ENCODE measurements at places on chromosomes 11 and 22.

- DNase-seq: no peak
These were observed 997.5 kb downstream of the TBC1D22A start for GRCh38 chr22:47759909-47760308.

DNA sequence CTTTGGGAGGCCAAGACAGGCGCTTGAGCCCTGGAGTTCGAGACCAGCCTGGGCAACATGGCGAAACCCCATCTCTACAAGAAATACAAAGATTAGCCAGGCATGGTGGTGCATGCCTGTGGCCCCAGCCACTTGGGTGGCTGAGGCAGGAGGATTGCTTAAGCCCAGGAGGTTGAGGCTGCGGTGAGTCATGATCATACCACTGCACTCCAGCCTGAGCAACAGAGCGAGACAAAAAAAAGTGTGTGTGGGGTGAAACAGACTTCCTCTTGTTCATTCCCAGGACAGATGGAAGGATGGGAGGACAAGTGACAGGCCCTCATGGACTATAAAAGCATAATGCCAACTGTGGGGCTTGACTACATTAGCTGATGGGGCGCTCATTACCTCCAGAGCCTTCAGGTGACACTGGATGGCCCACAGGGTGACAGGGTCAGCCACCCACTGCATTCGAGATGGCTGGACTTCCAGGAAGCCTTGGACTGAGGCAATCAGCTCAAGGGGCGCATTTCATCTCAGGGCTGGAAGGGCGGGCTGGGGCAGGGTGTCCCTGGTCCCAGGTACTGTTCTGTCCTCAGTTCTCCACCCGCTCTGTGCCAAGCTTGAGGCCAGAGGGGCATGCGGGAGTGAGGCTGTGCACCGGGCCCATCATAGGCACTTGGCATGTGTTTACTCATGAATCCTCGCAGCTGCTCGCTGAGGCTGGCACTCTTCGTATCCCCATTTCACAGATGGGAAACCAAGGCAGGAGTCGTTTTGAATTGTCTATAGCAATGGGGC is 12.5 kb downstream of the NPTXR start:
- no peak for DNase-seq

DNA sequence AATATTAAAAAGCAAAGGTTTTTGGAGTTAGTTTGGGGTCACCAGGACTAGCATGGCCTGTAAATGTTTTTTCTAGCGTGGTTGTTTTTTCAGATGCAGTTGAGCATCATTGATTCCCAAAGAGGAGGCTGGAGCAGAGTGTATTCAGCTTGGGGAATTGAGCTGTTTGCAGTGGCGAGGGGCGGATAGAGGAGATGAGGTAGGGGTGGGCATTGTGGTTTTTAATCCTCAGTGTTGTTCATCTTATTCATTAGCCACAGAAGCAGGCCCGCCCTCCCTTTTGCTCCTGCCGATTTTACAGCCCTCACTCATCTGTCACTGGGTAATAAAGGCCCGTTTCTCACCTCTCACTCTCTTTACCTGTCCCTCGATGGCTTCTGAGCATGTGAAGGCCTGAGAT is 51.4 kb downstream of the NF2 start:
- no peak for DNase-seq

GRCh38 chr22:39349506-39349966 is 255 bp upstream of the SYNGR1 start:
- DNase-seq: no peak

GRCh38 chr11:66478729-66479393 is 1.4 kb upstream of the DPP3 start:
- no peak for DNase-seq

GRCh38 chr11:126951465-126951864 is 49.1 kb downstream of the KIRREL3 start:
- DNase-seq: no peak

DNA sequence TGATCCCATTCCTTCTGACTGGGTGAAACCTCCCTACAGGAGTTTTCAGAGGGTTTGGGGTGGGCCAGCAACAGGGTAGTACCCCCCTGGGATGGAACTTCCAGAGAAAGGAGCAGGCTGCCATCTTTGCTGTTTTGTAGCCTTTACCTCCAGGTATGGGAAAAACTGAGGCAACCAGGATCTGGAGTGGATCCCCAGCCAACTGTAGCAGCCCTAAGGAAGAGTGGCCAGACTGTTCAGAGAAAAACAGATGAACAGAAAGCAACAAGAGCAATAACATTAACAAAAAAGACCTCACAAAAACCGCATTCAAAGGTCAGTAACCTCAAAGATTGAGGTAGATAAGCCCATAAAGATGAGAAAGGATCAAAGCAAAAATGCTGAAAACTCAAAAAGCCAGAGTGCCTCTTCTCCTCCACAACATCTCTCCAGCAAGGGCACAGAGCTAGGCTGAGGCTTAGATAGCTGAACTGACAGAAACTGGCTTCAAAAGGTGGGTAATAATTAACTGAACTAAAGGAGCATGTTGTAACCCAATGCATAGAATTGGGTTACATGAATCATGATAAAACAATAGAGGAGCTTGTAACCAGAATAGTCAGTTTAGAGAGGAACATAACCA is 1288.6 kb upstream of the CNTN5 start:
- no peak for DNase-seq

All from AG04449 (cell line).